ENCODE measurements at places on chromosomes 16 and 17. TPM values are rescaled to one million over a fixed set of nuclear protein-coding genes. Genes with fewer than 3 reads are reported as not detected.

PCYT2 gene
- 34.5 TPM for total RNA-seq

HS3ST6 gene
- 0.24 TPM for total RNA-seq

CMTM3 gene
- total RNA-seq = 0.43 TPM

ERBB2 gene
- total RNA-seq = 36.6 TPM

TMED6 gene
- not detected for total RNA-seq

SLC2A4 gene
- 0.24 TPM for total RNA-seq
